ENCODE measurements at places on chromosomes 4 and X.

- no peak for DNase-seq
Measured at GRCh38 chr4:155478336-155478835, 101.6 kb upstream of the MAP9 start.

- DNase-seq, result no peak
Measured at GRCh38 chrX:15663439-15663838, 1.2 kb downstream of the CLTRN start.

- DNase-seq, result no peak
Measured at GRCh38 chr4:16140879-16141249, 57.0 kb upstream of the PROM1 start.

- DNase-seq, result no peak
Measured at GRCh38 chr4:151604238-151604637, 156.6 kb downstream of the GATB start.

GRCh38 chr4:137819964-137820383 lies 287.7 kb upstream of the PCDH18 start:
- no peak for DNase-seq

- DNase-seq, result no peak
Measured at GRCh38 chr4:170374770-170375169, 285.0 kb upstream of the AADAT start.

DNA sequence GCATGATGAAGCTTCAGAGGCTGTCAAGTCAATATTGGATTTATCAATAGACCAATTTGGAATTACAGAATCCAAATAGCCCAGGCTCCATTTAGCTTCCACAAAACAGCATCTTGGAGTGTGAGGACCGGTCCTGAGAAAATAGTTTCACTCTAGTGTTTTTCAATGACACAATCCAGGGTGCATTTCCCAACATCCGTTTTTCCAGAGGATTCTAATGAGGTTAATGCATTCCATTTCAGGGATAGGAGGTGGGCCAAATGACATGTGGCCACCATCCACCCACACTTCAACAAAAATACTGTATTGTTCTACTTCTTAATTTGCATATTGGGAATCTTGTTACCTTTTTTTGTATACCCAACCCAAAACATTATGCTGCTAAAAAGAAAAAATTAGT lies 229.8 kb upstream of the LDB2 start:
- DNase-seq, result no peak

GRCh38 chrX:150361777-150362351 lies 1.3 kb upstream of the MAMLD1 start:
- DNase-seq, result no peak

DNA sequence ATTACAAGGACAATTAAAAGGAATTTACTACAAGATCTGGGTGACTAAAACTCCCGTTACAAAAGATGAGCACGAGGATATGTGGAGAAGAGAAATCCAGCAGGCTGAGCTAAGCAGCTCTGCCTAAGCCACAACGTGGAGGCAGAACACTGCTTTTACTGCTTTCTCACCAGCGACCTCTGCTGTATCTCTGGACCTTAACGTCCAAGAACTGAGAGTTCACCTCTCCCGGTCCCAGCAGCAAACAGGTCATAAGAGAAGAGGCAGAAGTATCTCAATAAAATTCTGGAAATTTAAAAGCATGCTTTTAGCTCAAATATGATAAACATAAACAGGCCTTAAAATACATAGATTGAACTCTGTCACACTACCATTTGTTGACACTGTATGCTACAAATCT lies 81.0 kb downstream of the ADGRA3 start:
- DNase-seq, result no peak
